ENCODE measurements at places on chromosomes 4 and X.

DNA sequence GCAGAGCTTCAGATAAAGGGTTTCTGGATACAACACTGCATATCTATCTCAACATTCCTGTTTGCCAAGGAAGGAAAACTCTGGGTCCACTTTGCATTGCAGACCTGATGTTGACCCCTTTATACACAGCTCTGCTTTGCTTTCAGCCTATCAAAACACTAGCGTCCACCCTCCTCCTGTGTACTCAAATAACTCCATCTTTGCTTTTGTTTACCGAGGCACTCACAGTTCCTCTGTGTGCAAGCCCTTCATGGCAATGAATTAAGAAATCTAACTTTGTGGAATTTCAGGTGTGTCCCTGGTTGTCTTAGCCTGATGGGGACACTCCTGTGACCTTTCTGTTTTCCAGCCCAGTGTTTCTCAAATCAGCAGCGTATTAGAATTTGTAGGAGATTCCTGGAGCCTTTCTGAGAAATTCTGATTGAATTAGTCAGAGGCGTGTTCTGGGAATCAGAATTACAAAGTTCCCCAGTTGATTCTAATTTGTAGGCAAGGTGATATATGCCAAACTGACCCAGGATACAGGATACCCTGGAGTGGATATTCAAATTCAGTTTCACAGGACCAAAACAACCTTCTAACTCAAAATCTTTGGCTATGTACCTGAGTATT lies 68.6 kb downstream of the DTHD1 start:
- DNase-seq, result no peak

DNA sequence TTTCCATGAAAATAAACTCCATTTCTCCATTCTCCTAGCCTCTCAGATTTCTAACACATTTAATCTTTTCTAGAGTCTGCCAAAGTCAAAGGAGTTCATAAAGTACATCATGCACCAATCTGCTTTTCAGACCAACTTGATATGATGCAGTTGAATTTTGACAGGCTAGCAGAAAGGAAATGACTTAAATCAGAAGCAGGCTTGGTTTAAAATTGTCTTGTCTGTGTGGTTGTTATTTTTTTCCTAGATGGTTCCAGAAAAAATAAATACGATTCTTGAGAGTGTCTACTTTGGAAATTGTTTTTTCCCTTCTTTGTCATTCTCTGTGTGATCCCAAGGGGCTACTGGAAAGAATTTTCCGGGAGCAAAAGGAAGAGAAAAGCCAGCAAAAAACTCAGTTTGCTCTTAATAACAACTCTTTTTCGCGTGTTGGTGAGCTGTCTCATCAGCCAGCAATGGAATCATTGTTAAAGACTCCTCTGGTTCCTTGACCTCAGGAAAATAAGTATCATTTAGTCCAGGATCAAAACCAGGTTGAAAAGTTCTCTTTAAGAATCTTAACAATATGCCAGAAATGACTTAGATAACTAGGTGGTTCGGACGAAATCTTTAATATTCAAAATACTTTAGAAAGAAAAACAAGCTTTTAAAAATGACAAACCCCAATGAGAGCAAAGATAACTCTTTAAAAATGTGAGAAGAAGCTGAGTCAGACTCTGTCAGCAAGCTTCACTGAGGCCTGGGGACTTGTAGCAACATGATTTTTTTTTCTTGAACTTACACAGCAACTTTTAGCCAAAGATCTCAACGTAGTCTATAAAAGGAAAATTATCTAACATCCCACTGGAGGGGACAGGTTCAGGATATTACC lies 49.7 kb upstream of the GAB1 start:
- no peak for DNase-seq

- DNase-seq, result no peak
Measured at GRCh38 chr4:102036619-102037376, 246.3 kb downstream of the BANK1 start.

DNA sequence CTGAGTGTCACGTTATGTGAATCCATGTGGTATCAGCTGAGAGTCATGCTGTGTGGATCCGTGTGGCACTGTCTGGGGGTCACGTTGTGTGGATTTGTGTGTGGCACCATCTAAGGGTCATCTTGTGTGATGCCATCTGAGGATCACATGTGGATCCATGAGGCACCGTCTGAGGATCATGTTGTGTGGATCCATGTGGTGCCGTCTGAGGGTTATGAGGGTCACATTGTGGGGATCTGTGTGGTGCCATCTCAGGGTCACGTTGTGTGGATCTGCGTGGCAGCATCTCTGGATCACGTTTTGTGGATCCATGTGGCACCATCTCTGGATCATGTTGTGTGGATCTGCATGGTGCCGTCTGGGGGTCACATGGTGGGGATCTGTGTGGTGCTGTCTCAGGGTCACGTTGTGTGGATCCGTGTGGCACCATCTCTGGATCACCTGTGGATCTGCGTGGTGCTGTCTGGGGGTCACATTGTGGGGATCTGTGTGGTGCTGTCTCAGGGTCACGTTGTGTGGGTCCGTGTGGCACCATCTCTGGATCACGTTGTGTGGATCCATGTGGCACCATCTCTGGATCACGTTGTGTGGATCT lies 6.9 kb downstream of the PDE6B start:
- DNase-seq, result no peak

GRCh38 chr4:16194214-16194613 lies 32.1 kb downstream of the TAPT1 start:
- no peak for DNase-seq

- no peak for DNase-seq
Measured at GRCh38 chrX:154981116-154981411, 41.5 kb downstream of the F8 start.

DNA sequence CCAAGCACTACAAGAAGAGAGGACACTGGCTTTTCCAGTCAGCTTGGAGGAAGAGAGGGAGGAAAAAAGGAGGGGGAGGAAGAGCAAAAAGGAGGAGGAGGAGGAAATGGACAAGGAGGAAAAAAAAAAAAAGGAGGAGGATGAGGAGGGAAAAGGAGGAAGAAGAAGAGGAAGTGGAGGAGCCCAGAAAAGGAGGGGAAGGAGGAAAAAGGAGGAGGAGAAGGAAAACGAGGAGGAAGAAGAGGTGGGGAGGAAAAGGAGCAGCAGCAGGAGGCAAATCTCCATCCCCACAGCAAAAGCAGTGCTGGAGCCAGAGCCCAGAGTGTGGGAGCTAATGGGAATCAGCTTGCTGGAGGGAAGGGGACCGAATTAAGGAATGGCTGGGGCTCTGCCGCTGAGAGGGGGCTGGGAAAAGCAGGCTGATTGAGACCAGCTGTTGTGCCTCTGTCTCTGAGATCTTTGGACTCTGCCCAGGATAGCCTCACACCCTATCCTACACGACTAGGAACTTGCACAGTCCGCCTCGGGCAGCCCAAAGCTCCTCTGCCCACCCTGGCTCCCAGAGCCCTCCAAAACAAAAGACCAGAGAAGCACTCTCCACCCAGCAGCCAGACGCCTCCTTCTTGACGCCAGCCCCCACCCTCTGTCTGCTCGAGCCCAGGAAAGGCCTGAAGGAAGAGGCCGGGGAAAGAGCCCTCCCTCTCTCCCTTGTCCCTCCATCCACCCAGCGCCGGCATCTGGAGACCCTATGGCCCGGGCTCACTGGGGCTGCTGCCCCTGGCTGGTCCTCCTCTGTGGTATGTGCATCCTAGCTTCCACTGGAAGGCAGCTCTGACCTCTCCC lies at the start of gene XPNPEP2:
Gene XPNPEP2 (plus strand): TSS at position 514 of the 843 bp plus-strand sequence. CDS start 235 bp downstream, at position 749.
- DNase-seq, result no peak

DNA sequence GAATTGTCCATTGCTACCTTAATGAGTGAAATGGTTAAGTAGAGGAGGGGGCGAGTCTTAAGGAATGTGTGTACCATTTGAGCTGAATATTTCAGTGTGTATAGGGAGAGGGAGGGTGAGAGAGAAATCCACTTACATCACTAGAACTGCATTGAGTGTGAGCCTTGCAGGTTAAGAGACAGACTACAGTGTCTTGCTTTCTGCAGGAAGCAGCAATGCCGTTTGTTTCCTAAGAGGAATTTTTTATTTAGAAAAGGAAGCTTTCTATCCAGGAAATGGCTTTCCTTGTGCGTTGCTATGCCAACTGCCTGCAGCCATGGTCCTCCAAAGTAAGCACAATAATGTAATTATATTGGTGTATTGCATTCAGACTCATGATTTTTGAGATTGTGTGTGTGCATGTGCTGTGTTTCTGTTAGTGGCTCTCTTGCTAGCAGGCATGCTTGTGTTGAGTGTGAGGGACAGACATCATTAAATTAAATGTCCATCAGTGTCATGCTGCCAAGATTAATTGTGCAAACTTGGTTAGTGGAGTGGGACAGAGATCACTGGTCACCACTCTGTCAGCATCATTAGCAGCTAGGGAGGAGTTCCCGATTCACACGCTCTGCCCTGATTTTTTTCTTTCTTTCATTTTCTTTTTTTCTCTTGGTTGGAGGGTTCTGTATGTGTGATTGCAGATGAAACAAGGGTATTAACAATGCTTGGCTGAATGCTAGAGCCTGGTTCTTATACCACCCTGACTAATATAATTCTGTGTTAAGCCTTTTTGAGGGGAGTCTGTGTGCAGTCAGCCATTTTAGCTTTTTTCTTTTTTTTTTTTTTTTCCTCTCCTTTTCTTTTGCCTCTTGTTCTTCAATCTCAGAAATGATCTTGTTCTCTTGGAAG lies 164.3 kb downstream of the RAPGEF2 start:
- no peak for DNase-seq

GRCh38 chrX:116290359-116290758 lies 119.8 kb downstream of the AGTR2 start:
- no peak for DNase-seq

GRCh38 chrX:40880712-40881111 lies 145.4 kb upstream of the MED14 start:
- no peak for DNase-seq

DNA sequence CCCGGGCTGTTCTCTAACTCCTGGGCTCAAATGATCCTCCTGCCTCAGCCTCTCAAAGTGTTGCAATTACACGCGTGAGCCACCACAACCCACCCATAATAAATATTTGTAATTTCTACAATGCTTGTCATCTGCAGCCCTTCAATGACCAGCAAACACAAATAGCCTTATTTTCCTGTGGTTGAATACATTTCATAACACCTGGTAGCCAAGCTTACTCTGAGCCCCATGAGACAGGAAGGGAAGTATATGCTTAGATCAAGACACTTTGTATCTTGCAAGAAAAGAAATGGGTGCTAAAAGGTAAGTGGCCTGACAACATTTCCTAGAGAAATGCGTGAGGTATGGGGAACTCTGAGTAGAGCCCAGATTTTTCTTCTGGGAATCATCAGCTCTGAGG lies 56.9 kb upstream of the PDGFRA start:
- DNase-seq, result no peak

GRCh38 chr4:131316086-131316485 lies 1833.0 kb upstream of the PCDH10 start:
- DNase-seq, result no peak

- DNase-seq, result no peak
Measured at GRCh38 chr4:156496797-156497196, 474.8 kb downstream of the PDGFC start.

DNA sequence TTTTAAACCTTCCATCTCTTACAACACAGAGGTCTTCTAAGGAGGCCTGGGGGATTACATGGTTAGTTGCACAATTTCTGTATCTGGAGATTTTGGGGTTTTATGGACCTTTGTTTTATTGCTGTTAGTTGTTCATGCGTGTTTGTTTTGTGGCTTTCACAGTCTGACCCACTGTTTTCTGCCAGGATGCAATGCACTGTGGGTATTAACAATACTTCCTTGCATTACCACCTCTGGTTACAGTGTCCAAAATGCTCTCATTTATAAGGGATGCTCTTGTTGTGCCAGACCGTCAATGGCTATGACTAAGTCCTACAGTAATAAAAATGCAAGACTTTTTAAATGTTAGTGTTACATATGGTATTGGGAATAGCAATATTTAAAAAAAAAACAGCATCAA lies 730.2 kb downstream of the KCTD8 start:
- DNase-seq, result no peak

- no peak for DNase-seq
Measured at GRCh38 chrX:114985967-114986592, 31.3 kb downstream of the IL13RA2 start.

- DNase-seq, result no peak
Measured at GRCh38 chr4:178633263-178633662, 1191.0 kb upstream of the AGA start.

GRCh38 chr4:77493120-77493752 lies 112.4 kb upstream of the CXCL13 start:
- no peak for DNase-seq

DNA sequence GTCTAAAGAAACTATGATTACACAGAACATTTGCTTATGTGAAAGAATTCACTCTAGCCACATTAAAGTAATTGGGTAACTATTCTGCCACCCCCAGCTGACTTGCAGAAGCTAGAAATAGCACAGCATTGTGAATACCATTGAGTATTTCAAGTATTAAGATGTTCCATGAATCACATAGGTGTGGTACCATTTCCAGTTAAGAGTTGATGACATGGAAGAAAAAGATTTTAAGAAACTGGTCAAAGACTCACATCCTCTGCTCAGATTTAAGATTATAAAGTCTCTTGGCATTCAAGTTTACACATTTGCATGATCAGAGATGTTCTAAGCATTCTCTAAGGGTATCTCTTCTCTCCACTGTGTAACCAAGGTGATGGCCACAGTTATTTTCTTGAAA lies 287.5 kb downstream of the CAMK2D start:
- DNase-seq, result peak; percentile 43

DNA sequence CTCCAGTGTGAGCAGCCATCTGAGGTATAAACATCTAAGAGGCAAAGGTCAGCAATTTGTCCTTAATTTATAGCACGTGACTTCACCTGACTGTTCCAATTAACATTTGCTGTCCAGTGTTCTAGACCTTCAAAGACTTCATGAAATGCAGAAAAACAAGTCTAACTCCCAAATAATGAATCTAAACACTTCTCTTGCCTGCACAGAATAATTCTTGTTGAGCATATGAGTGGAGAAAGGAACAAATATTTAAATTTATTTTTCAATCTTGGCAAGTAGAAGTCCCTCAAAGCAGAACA lies 12.0 kb downstream of the RFC1 start:
- DNase-seq, result no peak

DNA sequence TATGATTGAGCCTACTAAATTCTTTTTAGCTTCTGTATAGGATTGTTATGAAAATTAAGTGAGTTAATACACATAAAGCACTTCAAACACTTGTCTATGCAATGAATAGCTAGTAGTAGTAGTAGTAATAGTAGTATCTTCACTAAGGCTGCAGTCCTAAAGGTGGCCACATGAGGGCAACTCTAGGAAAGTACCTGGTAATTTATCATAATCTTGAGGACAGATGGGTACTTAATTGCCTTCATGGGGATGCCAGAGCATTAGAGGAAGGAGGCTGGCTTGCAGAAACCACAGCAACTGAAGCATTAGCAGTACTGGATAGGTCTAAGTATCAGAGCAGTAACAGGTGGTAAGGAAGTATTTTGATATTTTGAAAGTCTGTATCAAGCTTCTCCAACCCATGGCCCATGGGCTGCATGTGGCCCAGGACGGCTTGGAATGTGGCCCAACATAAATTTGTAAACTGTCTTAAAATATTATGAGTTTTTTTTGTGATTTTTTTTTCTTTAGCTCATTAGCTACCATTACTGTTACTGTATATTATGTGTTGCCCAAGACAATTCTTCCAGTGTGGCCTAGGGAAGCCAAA lies 17.3 kb downstream of the NIPAL1 start:
- DNase-seq, result peak; percentile 57
